ENCODE measurements at places on chromosomes 4 and X.

DNA sequence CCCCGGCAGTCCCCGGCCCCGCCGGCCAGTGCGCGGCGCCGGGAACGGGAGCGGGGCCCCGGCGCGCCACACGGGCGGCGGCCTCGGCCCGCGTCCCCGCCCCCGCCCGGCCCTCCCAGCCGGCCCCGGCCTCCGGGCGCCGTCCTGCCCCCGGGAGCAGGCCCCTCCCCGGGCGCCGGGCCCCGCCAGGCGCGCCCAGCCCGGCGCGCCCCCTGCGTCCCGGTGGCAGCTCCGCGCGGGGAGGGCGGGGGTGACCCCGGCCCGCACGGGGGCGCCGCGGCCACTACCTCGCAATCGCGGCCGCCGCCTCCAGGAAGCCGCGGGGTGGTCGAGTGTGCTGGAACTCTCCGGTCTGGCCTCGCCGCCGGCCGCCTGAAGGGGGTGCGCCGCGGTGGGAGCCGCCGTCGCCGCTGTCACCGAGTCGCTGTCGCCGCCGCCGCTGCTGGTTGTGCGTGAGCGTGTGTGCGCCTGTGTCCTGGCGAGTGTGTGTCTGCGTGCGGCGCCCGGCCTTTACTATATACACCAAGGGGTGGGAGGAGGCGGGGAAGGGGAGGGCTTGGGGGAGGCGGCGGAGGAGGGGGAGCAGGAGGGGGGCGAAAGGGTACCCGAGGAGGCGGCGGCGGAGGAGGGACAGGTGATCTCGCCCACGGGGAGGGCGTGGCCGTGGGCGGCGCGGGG, at the start of gene RAI2:
Gene RAI2, minus strand, starts transcription at position 488 of the 678 bp plus-strand sequence. CDS start 59,288 bp downstream, outside the sequence.
- H3K4me1 ChIP-seq: no peaks in the 10 kb centered on the region
- no peaks in the 10 kb centered on the region for H3K36me3 ChIP-seq
- no peak for DNase-seq
- peaks cover 5% of the 10 kb centered on the region for H3K27me3 ChIP-seq
- peak within 1 kb of the TSS; percentile 39 for H3K4me3 ChIP-seq

DNA sequence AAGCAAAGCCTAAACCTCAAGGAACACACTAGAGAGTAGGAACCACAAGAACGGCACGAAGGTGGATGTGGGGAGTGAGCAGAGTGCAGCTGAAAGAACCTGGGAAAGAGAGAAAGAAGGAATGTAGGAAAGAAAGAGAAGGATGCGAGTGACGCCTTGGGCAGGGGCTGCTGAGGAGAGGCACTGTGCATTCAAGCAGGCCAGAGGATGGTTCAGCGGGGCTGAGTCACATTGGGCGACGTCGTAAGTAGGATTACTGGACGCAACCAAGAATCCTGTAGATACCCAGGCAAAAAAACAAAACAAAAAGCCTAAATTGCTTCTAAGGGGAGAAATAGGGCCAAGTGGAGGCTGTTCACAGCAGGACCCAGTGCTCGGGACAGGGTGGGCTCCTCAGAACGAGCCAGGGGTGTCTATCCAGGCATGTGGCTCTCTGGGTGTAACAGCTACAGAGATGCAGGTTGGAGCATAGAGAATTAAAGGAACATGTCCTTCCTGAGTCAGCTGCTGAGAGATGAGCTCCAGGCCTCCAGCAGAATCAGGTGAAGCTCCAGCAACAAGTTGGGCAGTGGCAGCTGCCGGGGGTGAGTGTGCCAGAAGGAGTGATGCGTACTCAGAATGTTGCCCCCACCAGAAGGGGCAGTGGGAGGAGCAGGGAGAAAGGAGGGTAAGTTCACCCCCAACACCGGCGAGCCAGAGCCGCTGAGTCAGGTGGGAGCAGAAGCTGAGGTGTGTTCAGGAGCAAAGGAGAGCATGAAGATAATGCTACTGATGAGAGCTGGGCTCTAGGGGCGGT, 38.6 kb downstream of the NELFA start:
- no peaks in the 10 kb centered on the region for H3K27me3 ChIP-seq
- DNase-seq: no peak
- no peak overlapping the region for H3K27ac ChIP-seq
- H3K36me3 ChIP-seq: peaks cover 7% of the 10 kb centered on the region
- no peaks in the 10 kb centered on the region for H3K4me1 ChIP-seq

- H3K4me1 ChIP-seq: no peaks in the 10 kb centered on the region
- no peaks in the 10 kb centered on the region for H3K27me3 ChIP-seq
- DNase-seq: no peak
- no peak overlapping the region for H3K4me3 ChIP-seq
- no peaks in the 10 kb centered on the region for H3K36me3 ChIP-seq
- no peak overlapping the region for H3K27ac ChIP-seq
Observed at GRCh38 chrX:110086162-110086915, 83.4 kb downstream of the TMEM164 start.

DNA sequence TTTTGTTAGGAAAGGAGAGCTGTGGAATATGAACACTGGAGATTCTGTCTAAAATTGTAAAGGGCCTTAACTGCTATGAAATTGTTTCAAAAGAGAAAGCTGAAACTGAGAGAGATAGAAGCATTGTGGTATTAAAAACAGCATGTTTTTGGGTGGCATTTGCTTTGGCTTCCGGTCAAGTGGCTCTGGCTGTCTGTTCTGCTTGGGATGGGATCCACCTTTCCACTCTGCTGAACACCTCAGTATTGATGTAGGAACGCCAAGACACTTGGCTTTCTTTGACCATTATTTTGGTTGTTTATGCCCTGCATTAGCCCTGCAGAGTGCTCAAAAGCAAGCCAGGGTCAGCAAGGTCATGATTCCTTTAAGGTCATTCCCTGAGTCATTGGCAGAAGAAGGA, 199.7 kb downstream of the SLC4A4 start:
- no peaks in the 10 kb centered on the region for H3K27me3 ChIP-seq
- no peak overlapping the region for H3K4me3 ChIP-seq
- H3K36me3 ChIP-seq: no peaks in the 10 kb centered on the region
- H3K27ac ChIP-seq: no peak overlapping the region
- no peaks in the 10 kb centered on the region for H3K4me1 ChIP-seq

GRCh38 chr4:73843369-73843768, 6.9 kb downstream of the CXCL6 start:
- no peak for DNase-seq
- no peaks in the 10 kb centered on the region for H3K4me1 ChIP-seq
- no peak overlapping the region for H3K4me3 ChIP-seq
- no peak overlapping the region for H3K27ac ChIP-seq
- no peaks in the 10 kb centered on the region for H3K27me3 ChIP-seq
- no peaks in the 10 kb centered on the region for H3K36me3 ChIP-seq

DNA sequence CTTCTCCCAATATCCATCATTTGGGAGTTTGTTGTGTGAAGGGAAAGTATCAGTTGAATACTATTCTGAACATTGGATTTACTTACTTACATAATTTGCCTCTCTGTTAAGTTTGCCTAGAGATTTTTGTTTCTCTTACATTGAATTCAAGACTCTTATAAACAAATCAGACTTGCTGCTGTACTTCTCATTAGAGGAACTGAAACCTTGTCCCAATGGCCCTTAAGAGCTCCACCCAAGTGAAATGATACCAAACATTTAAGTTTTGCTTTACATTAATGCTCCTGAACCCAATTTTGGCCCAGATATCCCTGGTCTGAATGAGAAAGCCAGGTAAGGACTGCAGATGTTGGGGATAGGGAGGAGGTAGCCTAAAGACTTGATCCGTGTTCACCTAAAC, 32.0 kb downstream of the HAND2 start:
- peaks cover 9% of the 10 kb centered on the region for H3K27me3 ChIP-seq
- DNase-seq: no peak
- peaks cover 5% of the 10 kb centered on the region for H3K4me1 ChIP-seq

GRCh38 chrX:40004921-40005291, 92.9 kb downstream of the BCOR start:
- no peak overlapping the region for H3K27ac ChIP-seq
- no peak overlapping the region for H3K4me3 ChIP-seq
- H3K4me1 ChIP-seq: peaks cover 8% of the 10 kb centered on the region
- H3K36me3 ChIP-seq: no peaks in the 10 kb centered on the region

Measured in effector memory CD4-positive, alpha-beta T cell (primary cell).